ENCODE measurements at places on chromosomes 4 and X.

GRCh38 chr4:19508442-19508841 is 743.3 kb upstream of the SLIT2 start:
- DNase-seq, result no peak

DNA sequence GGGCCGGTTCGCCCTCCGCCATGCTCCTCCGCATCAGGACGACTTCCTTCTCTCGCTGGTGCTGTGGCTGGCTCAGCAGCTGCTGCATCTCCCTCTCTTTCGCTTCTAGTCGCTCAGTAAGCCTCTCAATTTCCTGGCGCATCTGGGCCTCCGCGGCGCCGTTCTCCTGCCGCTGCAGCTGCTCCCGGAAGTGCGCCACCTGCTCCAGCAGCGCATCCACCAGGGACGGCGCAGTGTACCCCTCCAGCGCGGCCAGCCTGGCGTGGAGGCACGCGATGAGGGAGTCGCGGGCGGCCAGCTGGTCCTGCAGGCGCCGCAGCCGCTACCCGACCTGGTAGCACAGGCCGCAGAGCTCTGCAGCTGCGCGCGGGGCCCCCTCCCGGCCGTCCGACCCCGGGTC is 97.4 kb upstream of the MED14 start:
- no peak for DNase-seq

GRCh38 chr4:64756016-64756415 is 346.8 kb upstream of the TECRL start:
- DNase-seq, result no peak

GRCh38 chrX:24567169-24567568 is 80.0 kb downstream of the PCYT1B start:
- DNase-seq, result no peak

- DNase-seq, result peak; percentile 32
These were observed 56.1 kb downstream of the KDR start for GRCh38 chr4:55069248-55069647.

DNA sequence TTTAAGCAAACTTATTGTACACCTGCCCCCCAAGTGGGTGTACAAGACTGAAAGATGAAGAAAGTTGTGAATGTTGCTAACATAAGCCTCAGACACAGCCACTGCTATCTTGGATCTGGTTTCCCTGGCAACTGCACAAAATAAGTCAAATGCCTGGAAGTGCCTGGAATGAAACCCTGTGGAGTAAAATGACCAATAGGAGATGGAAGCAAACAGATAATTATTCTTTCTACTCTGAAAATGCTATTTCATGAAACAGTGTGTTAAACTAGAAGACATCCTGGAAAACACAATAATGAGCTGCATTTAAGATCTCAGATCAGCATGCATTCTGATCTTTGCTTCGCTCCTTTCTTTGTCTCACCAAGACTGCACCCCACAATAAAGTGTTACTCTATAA is 1016.0 kb downstream of the ARAP2 start:
- DNase-seq, result no peak

DNA sequence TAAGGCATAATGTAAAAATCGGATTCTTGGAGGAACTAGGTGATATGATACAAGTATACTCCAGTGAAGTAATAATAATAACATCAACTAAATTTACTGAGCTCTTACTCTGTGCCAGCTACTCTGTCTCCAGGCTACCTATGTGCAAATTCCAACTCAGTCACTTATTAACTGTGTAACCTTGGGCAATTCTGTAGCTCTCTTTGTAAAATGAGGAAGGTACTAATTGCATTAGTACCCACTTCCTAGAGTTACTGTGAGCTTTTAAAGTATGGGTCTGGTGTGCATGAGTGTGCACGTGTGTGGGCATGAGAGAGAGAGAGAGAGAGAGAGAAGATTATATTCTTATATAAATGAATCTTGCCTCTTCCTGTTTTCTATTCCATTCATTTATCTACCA is 169.9 kb downstream of the KCNIP4 start:
- DNase-seq, result no peak

GRCh38 chrX:7828594-7828993 is 14.4 kb upstream of the VCX start:
- DNase-seq, result peak; percentile 0

DNA sequence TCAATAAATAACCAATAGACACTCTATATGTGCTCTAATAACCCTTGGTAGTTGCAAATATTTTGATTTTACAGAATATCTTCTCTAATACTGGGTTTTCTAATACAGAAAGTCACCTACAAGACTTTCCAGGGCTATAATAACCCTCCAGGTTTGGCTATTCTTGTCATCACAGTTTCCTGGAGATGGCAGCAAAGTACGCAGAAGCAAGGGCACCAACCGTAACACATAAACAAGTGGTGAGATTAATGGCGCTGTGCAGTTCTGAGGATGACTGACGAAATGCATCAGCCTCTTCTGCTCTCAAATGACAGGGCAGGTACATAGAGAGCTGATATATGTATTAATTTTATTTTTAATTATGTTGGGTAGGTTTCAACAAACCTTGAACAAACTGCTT is 122.4 kb downstream of the C4orf33 start:
- DNase-seq, result no peak

DNA sequence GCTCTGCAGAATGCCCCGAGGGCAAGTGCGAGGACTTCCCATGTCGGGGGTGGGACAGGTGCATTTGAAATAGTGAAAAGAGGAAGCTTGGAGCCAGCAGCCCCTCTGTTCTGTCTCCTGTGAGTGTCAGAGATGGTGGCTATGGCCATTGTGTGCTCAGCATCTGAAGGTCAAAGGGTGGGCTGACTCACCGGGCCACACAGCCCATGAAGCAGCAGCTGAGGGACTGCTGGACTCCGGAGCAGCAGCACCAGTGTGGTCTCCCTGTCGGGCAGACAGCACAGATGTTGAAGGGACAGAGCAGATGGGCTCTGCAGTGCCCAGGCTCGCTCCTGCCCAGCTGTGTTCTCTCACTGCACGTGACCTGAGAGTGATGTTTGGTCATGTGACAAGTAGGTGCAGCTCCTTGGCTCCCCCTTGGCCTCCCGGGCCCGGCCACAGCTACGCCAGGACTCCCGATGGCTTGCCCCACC is 53.5 kb downstream of the TBC1D14 start:
- peak; percentile 33 for DNase-seq

DNA sequence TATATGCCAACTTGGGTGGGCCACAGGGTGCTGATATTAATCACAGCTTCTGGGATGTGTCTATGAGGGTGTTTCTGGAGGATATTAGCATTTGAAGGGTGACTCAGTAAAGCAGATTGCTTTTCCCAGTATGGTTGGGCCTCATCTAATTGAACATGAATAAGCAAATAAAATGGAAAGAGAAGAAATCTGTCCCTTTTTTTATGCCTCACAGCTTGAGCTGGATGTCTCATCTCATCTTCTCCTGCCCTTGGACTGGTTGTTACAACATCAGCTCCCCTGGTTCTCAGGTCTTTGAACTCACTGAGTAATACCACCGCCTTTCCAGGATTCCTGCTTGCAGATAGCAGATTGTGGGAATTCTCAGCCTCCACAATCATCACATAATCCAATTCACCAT is 1149.2 kb downstream of the PCDH18 start:
- no peak for DNase-seq

- DNase-seq, result no peak
These were observed 15.5 kb downstream of the SPRY1 start for GRCh38 chr4:123412091-123412505.

- DNase-seq, result no peak
These were observed 133.3 kb downstream of the COL25A1 start for GRCh38 chr4:109169170-109169569.

GRCh38 chr4:29900336-29900735 is 819.8 kb upstream of the PCDH7 start:
- no peak for DNase-seq

- DNase-seq, result peak; percentile 11
These were observed 222.7 kb upstream of the LNX1 start for GRCh38 chr4:53813998-53814397.

DNA sequence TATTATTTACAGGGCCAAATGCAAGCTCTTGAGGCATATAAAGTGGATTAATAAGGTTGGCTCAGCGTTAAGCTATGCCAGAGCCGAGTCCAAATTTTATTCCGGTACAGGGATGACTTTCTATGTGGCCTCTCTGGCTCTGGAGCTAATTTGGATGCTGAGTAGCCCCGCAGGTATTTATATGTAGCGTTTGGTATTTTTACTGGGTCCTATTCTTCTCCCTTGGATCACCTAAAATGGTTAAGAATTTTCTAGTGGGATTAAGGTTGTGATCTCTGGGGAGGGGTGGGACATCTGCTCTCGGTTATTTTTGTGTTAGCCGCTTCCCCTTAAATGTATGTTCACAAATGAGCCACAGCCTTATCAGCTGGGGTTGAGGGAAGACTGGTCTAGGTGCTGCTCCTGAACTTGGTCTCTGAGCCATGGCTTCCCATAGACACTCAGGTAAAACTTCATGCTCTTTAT is 49.4 kb downstream of the FHL1 start:
- DNase-seq, result peak; percentile 93

GRCh38 chr4:31035761-31036160 is 315.6 kb downstream of the PCDH7 start:
- no peak for DNase-seq

DNA sequence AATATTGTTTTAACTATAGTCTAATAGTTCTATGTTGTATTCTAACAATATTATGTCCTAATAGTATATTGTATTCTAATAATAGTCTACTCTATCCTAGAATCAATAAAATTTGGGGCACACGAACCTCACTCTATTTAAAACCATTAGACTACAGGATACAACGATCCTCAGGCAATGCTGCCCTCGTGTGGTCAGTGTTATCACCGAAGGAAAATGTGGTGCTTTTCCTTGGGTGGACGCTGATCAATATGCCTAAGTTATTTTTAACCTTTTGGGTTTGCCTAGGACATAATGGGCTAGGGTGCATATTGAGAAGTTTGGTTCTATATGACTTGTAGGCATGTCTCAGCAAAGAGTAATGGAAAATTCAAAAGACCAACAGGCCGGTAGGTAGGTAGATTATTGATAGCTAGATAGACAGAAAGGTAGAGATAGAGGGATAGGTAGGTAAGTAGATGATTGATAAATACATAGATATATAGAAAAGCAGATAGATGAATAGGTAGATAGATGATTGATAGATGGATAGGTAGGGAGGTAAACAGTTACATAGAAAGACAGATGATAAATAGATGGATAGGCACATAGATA is 75.1 kb downstream of the PRKX start:
- DNase-seq, result peak; percentile 50

DNA sequence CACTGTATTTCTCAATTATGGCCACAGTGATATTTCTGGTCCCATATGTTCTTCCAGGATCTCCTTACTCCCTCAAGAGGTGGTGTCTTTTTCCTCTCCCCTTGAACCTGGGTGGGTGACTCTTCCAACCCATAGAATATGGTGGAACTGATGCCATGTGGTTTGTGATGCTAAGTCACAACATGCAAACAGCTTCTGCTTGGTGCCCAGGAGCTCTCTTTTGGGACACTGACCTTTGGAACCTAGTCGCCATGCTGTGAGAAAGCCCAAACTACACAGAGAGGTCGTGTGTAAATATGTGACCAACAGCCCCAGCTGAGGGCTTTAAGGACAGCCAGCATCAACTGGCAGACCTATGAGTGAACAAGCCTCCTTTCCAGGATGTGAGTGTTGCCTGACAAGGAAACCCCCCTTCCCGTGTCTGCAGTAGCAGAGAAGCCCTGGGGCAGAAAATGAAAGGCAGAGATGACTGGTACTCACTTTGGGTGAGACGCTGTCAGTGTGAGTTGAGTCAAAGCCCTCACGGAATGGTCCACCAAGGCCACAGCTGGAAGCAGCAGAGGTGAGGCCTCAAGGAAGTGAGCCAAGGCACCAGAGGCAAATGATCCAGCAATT is 223.4 kb downstream of the BCOR start:
- DNase-seq, result peak; percentile 48

- no peak for DNase-seq
These were observed 17.6 kb downstream of the NFKB1 start for GRCh38 chr4:102518703-102519131.

DNA sequence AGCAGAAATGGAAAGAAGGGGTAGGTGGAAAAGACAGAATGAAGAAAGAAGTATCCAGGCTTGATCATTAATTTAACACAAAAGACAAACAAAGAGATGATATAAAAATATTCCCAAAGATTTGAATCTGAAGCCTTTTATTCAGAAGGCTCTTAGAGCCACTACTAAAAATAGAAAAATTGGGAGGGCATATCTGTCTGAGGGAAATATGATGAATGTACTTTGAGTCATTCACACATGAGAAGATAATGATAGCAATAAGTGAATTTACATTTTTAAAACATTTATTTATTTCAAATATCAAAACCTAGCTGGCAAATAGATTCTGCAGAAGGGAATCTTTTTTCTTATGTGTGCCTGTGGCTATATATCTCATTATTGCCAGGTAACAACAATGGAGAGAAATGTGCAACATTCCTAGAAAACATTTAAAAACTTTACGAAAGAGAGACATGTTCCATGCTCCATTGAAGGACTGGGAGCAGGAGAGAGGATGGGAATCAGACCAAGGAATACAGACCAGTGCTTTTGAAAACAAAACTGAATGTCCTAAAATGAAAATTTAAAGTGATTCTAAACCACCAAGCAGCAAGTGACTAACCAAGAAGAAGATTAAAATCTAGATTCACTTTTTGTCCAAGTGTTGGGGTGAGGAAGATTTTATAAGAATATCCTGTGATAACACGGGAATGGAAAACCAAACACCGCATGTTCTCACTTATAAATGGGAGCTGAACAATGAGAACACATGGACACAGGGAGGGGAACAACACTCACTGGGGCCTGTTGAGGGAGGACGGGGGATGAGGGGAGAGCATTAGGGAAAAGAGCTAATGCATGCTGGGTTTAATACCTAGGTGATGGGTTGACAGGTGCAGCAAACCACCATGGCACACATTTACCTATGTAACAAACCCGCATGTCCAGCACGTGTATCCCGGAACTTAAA is 41.2 kb downstream of the ANXA5 start:
- peak; percentile 31 for DNase-seq
